GM12878 (cell line): ENCODE measurements at places on chromosomes 2 and 18. TPM values are rescaled to one million over a fixed set of nuclear protein-coding genes. Genes with fewer than 3 reads are reported as not detected.
A peak's percentile ranks its signal among the peaks of the same experiment; 100 is the strongest.

GRCh38 chr18:49609256-49610021 lies 47.6 kb downstream of the LIPG start:
- DNase-seq: no peak

DNA sequence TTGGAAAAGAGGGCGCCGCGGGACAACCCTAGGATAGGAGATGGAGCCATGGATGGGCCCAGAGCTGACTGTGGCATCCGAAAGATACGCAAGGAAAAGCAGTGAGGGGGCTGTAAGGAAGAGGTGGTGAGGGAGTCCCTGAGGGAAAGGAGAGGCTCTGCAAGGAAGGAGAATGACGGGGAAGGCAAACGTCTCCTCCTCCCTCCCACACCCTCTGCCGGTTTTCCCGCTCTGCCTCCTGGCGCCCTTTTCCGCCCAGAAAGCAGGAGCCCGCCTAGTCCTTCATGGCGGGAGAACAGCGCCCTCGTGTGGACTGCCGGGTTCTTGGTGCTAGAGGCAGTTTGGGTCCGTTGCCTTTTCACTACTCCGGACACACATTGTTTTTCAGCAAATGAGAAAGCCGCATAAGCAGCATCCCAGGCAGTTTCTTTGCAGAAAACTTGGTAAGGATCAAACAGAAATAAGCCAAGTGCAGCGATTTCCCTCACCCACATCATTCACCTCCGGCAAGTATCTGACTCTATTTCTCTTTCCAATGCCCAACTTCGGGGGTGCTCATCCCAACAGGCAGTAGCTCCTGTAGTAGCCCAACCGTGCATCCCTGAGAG lies 200.4 kb downstream of the INO80D start:
- no peak for DNase-seq

DNA sequence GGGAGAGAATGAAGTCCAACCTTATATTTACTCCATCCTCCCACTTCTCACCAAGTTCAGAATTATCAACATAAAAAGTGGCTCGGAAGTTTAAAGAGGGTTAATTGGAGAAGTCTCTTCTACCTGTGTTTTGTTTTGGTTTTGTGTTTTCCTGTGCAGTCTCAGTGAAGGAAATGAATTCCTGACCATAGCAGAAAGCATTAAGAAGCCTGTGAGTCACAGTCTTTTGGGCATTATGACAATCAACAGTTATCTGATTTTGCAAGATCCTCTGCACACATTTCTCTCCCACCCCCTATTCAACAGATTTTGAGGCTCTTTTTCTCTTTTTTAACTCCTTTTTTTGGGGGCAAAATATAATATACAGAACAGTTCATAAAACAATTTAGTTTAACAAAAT lies 8.6 kb upstream of the RPL37A start:
- DNase-seq: no peak

DNA sequence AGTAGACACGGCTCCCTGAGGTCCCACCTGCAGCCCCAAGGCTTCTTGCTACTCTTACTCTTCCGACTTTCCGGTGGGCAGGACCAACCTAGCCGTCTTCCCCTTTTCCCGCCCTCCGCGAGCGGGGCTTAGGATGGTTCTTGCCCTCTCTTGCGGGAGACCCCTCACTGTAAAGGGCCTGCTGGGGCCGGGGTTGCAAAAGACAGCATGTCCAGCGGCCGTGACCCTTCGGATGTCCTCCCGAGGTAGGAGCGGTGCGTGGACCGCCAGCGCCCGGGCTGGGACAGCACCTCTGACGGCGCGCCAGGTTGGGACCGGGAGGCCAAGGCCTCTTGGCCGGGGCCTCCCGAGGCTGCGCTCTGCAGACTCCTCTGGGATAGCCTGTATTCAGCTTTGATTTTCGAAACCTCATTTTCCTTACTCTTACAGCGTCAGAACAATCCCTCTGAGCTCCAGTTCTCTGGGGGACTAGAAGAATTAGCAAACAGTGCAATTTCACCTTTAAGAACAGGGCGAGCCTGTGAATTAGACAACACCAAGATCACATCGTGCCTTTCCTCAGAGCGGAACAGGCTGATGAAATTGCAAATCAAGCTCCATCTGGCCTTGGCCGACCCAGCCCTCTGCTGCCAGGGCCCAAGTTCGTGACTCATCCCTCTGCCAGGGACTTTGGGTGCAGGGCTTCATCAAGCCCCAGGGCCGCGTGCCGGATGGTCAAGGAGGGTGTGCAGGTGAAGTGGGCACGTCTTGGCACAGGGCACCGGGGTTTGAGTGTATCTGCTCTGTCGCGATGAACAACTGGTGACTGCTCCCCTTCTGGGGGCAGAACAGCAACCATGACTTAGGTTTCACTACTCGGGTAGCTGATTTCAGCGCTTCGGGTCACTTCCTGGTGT lies 777 bp downstream of the MOCOS start:
- no peak for DNase-seq

DNA sequence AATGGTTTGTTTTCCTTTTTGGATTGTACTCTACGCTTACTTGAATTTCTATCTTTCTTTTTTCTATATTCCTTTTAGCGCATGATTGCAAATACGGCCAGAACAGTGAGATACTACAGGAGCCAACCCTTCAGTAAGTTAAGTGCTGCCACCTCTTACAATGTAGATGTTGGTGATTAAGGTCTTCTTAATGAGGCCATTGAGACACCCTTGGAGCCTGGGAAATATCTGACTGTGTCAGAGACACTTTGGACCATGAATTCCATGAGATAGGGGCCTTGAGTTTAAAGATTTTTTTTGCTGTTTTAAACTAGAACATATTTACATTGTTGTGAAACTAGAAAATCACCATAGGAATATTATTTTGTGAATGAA lies 27.1 kb upstream of the MAP3K20 start:
- DNase-seq: no peak

- DNase-seq: peak; percentile 89
These were observed 9.1 kb upstream of the NR4A2 start for GRCh38 chr2:156341452-156342253.

GRCh38 chr2:11406958-11407381 lies 59.0 kb downstream of the E2F6 start:
- DNase-seq: no peak

ALPP gene
- not detected in 2 replicates for total RNA-seq

DPP10 gene
- total RNA-seq: not detected in 2 replicates

ANXA4 gene
- total RNA-seq: 57.5 and 64.2 TPM in 2 replicates

IL36A gene
- total RNA-seq: not detected in 2 replicates

ZDBF2 gene
- total RNA-seq: 5.9 and 7.3 TPM in 2 replicates
